ENCODE measurements at places on chromosomes 1 and 21.

DNA sequence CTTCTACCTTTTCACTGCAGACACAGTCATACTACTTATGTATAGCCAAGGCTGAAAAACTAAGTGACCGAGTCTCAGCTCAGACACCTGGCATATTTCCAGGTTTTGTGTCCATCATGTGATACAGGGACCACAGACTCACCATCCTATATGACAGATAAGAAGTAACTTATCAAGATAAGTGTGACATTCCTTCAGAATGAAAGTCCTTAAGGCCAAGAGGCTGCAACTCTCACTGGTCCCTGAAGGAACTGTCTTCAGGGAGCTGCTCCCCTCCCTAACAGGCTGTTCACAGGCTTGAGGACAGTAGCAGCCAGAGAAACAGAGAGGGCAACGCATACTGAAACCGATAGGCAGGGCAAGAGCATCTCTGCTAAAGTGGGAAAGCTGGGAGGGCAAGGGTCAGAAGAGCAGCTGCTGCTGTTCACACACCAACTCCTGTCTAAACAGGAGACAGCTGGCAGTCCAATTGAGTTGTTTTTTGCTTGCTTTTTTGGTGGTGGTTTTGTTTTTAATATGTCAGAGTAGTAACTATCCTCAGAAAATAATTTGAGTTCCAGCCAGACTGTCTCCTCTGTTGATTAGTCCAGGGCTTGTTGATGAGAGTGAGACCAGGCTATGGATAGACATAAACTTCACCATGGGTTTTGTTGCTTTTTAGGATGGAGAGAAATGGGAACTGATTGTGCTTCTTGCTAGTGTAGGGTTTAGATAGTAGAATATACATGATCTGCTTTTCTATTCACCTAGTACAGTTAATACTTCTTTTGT is 67.7 kb downstream of the MACF1 start:
- no peak for DNase-seq

DNA sequence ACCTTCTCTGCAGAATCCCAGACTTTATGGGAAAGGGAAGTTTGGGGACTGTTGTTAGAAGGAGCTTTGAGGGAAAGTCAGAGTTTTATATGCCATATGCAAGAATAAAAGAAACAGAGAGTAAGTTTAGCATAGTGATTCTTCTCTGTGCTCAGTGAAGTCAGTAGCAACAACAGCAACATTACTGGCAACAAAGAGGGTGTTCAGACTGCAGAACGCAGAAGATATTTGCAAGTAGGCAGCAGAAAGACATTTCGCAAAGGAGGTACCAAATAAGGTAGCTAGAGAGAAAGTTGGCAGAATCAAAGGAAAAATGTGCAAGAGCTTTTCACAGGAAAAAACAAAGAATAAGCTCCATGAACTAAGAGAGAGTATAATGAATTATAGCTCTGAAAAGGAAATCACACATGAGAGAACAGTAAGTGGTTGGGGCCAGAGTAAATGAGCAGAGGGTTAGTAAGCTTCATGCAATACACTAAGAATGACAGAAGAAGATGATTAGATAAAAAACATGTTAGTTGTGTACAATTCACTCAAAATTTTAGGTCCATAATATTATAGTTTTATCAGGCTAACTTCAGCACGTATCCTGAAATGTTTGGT is 98.1 kb downstream of the NEGR1 start:
- DNase-seq: no peak

DNA sequence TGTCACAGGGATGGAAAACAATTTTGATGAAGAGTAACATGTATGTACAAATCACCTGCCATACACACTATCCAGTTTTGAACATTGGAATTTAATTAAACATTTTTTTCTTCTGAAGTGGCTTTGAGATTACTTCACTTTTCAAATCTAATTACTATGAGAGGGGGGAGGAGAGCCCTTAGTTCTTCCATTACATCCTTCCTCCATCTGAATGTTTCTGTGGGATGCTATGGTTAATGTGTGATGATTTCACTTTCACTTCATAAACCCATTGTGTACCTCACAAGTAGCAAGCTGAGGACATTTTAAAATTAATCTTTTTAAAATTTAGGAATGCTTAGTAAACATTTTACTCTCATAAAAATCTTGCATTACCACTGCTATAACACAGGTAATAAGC is 156.9 kb downstream of the RUNX1 start:
- DNase-seq: no peak

GRCh38 chr1:233598891-233599541 is 14.9 kb upstream of the KCNK1 start:
- DNase-seq: no peak

GRCh38 chr1:153475282-153475681 is 14.8 kb upstream of the S100A7 start:
- DNase-seq: no peak

GRCh38 chr1:46532498-46533178 is 18.8 kb downstream of the KNCN start:
- peak; percentile 55 for DNase-seq

DNA sequence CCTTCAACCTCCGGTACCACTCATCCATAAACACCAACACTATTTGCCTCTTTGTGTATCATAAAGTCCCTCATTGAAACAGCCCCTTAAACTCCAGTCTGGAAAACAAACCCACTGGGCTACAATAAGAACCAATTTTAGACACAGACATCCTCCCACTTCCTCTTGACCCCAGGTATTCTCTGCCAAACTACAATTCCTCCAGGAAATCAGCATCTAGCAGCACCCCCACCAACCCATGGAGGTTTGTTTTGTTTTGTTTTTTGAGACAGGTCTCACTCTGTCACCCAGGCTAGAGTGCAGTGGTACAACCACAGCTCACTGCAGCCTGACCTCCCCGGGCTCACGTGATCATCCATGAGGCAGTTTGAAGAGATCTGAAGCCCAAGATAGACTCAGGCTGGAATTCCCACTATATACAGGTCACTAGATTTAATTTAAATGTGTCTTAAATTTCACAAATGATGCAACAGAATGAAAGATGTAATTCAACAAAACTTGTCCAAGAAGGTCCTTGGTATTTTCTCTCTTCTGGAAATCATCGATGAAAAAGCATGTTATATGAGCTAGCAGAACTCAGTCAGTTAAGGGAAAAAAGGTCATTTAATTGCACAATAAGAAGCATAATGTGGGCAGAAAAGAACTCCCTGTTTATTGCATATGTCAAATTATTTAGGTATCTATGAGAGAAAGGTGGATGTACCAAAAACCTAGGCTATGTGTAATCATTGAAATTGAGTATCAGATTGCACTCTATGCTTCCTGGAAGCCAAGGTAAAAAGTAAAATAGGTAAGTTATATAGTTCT is 30.3 kb downstream of the TCP10L start:
- DNase-seq: no peak

DNA sequence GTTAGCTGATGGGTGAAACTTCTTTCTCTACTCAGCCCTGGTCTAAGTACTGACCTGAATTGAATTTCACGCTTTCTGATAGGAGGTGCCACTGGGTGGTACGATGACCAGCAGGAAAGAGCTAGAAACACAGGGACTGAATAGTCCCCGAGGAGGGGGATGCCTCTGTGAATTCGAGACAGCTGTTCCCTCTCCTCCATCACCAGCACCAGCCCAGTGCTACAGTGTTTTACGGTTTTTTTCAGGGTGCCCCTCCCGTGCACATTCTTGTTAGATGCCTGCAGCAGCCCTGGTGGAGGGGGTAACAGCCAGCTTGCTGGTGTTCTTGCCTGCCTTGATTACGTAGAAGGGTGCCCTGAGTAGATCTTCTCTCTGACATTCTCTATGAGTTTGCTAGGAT is 7.1 kb downstream of the HUNK start:
- no peak for DNase-seq

DNA sequence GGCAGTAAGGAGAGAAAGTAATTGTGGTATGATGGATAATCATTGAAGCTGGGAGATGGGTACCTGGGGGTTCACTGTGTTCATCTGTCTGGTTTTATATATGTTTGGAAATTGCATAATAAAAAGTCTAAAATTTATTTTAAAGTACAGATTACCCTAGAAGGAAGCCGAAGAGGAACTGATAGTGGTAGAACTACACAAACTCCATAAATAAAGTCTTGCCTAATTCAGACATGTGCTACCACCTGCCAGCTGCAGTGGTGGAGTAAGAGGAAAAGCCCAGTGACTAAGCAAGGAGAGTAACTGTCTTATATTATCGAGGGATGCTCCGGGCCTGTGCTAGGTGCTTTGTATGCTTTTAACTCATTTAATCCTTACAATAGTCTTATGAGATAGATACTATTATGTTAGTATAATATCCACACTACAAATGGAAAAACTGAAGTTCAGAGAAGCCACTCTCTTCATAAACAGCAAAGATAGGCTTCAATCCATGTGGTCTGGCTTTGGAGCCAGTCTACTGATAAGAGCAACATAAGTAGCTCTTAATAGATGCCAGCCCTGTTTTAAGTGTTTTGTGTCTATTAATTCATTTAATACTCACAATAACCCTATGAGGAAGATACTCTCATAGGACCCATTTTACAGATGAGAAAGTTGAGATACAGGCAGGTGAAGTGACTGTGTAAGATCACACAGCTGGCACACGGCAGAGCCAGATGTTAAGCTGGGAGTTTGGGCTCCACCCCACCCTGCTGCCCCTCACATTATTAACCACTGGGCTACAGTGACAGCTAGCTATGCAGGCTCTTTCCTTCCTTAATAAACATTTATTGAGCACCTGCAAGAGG is 56.8 kb upstream of the HNRNPU start:
- no peak for DNase-seq

DNA sequence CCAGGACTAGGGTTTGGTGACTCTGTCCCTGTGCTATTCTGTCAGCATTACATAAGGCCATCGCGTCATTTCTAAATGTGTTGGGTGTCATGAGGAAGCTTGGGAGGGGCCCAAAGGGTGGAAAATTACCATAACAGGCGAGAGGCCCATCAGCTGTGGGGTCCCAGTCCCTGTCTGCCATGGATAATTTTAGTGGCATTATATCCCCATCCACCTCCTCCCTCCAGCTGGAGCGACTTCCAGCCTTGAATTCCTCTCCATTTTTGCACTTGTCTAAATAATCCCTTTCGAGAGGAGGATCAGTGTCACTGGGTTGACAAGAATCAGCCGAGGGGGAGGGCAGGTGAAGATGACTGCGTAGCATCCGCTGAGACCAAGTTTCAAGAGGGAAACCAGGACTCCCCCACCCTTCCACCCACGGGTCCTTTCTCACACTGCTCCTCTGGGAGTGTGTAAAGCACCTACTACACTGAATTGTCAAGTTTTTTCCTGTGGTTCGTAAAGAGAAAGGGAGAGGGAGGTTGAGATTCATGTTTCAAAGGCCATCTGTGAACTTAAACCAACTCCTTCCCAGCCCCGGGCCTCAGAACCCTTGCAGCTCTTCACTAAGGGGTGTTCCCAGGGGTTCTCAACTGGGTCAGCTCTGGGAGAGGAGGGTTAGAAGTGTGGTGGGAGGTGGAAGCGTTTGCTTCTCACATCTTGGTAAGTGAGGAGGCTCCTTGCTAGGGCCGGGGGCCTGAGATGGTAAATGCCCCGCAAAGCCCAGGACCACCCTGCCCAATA is 29.2 kb downstream of the VASH2 start:
- no peak for DNase-seq

DNA sequence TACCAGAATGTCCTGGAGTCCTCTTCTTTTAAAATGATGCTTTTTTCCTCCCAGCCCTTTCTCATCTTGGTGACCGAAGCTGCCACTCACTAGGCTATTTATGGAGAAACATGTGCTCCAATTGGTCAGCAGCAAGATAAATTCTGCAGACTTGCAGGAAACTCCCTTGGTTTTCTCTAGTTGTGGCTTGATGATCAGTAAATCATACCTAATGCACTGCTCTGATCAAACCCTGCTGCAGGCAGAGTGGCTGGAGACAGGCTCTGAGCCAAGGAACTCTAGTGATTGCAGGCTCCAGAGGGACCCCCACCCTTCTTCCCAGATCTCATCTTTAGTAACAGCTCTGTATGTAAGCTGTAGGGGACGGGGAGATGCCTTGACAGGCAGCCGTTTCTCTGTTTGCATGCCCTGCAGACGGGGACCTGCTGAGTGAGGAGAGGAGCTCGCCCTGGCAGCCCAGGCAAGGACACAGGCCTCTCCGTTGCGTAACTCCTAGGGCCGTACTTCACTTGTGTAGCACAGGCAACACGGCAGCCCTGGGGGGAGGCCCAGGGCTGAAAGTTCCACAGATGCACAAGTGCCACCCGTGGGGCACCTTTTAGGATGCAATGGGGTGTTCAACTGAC is 14.5 kb downstream of the SLC6A17 start:
- no peak for DNase-seq

GRCh38 chr21:35587841-35588380 is 472.4 kb downstream of the SETD4 start:
- DNase-seq: no peak
